ENCODE measurements at places on chromosomes 2 and 18.

DNA sequence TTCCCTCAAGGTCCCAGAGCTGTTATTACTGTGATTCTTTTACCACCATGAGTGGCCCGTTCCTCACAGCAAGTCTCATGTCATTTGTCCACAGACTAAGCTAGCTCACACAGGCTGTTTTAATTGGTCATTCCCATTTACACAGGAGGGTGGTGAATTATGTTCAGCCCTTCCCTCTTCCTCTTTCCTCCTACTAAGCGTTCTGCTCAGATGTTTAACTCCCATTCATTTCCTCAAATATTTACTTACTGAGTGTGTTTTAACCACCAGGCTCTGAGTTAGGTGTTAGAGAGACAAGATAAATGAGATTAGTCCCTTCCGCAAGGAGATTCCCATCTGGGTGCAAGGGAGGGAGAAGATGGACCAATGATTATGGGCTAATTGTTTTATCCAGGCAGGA lies 403.6 kb upstream of the ACVR2A start:
- peak; percentile 76 for DNase-seq

DNA sequence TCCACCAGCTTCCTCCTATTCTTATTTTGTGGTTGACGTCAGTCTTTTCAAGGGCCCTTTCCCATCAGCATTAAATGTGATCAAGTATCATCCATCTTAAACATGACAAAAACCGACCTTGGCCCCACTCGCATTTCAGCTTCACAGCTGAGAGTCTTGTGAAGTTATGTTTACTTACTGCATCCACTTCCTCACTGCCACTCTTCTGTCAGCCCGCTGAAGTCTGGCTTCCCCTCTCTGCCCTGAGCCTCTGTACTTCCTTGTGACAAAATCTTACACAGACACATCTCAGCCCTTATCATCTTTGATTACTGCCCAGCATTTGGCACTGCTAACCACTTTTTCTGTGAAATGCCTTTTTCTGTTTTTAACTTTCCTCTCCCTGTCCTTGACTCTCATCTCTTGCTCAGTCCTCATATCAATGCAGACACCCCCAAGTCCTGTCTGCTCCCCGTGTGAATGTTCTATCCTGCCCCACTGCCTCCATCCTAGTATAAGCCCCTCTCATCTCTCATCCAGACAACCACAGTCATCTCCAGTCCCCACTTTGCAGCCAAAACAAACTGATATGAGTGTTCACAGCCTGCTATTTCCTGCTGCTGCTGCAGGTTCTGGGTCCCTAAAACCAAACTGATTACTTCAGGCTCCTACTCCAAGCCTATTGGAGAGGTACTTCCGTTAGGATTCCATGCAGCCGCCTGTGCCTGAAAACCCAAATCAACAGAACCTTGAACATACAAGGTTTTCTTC lies 31.4 kb downstream of the FOSL2 start:
- DNase-seq: no peak

GRCh38 chr2:64045938-64046337 lies 26.7 kb upstream of the VPS54 start:
- DNase-seq: no peak

DNA sequence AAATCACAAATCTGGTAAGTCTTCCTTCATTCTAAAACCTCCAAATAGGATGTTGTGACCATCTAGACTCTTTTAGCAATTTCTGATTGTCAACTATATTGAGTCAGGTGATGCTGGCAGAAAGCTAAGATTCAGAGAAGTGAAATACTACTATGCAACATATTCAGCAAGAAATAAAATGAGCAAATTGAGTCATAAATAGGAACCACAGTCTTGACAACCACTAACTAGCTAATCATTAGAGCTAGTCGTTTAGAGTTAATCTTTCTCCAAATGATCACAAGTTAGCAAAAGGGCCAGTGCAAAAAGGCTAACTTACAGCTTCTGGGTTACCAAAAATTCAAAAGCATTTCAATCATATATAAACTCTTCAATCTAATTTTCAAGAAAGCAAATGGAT lies 54.5 kb downstream of the ROCK1 start:
- DNase-seq: no peak

- DNase-seq: peak; percentile 74
These were observed 4.3 kb downstream of the SOX11 start for GRCh38 chr2:5696404-5696944.

DNA sequence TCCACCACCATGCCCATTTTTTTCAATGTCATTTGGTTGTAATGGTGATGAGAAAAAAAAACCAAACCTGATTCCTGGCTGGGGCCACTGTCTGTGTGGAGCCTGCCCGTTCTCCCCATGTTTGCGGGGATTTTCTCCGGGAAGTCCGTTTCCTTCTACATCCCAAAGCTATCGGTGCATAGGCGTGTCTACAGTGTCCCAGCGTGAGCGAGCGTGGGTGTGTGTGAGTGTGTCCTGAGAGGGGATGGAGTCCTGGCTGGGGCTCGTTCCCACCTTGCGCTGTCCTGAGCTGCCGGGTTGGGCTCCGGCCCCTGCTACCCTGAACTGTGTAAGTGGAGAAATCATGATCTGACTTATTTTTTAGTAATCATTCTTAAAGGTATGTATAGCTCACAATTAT lies 7.3 kb upstream of the ZAP70 start:
- DNase-seq: no peak

DNA sequence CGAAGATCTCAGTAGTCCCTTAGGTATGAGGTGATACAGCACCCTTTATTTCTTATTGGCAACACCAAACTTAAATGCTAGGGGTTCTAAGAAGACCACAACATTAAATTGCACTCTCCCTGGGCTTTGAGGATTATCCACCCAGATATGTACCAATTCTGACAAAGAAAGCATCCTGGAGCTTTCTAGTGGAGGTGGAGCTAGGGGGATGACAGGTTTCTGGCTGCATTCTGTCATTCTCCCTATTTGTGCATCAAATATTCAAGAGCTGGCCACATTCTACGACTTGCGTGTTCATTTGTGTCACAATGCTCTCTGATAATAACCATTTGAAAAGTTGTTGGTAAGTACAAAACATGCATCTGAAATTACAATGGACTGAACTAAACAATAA lies 111.1 kb downstream of the CDH2 start:
- no peak for DNase-seq

- peak; percentile 12 for DNase-seq
These were observed 171.9 kb downstream of the KLHL29 start for GRCh38 chr2:23556929-23557328.

- DNase-seq: no peak
These were observed 174.1 kb downstream of the LRATD1 start for GRCh38 chr2:14806613-14807012.

DNA sequence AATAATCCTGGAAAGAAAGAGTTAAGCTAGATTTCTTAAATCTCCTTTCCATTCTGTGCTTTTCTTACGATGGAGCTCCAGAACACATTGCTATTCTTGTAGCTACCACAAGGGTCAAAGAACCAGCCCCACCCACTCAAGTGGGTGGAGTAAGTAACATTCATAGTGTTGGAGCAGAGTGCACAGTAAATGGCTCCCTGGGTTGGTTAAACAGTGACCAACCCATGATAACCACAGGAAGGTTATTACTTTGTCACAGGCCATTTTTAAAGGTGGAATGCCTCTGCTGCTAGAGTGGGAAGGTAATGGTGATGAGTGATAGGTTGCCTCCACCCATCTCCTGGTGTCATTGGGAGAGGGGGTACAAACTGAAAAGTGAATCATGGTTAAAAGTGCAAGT lies 13.9 kb downstream of the ARPC2 start:
- peak; percentile 3 for DNase-seq

All from NCI-H146 (cell line).